ENCODE measurements at places on chromosomes 4 and X.

DNA sequence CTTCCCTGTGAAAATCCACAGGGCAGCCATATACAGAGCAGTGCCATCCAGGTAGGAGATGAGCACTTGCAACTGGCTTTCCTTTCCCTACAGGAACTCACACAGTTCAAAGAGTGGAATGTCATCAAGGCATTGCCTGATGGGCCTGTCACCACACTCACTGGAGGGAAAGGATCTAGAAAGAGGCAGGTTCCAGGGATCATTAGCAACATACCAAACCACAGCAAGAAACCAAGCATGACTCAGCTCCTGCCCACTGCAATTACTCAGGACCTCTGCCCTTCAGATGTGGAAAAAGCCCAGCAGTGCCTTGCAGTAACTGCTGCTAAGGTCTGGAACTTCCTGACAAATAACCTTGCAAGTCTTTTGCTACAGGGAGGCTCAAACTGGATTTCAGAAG is 101.2 kb downstream of the ZNF674 start:
- no peak for DNase-seq

DNA sequence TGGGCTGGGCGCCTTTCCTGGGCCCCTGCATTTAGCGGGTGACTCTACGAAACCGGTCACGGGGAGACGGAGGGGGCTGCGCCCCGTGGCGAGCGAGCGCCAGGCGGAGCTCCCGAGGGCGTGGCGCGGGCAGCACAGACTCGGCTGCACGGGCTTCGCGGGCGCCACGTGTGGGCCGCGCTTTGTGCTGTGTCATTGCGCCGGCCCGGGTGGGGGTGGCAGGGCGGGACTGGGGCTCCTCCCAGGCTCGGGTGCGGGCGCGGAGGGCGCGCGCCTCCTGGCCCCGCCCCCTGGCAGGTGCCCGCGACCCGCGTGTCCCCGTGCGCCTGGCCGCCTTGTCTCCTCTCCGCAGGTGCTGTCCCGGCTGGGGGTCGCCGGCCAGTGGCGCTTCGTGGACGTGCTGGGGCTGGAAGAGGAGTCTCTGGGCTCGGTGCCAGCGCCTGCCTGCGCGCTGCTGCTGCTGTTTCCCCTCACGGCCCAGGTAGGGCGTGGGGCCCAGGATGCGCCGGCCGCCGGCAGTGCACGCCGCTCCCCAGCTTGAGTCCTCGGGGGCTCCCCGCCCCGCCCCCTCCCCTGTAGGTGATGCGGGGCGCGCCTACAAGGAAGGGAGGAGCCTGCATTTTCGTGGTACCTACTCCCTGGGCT is 651 bp downstream of the UCHL1 start:
- DNase-seq: no peak

DNA sequence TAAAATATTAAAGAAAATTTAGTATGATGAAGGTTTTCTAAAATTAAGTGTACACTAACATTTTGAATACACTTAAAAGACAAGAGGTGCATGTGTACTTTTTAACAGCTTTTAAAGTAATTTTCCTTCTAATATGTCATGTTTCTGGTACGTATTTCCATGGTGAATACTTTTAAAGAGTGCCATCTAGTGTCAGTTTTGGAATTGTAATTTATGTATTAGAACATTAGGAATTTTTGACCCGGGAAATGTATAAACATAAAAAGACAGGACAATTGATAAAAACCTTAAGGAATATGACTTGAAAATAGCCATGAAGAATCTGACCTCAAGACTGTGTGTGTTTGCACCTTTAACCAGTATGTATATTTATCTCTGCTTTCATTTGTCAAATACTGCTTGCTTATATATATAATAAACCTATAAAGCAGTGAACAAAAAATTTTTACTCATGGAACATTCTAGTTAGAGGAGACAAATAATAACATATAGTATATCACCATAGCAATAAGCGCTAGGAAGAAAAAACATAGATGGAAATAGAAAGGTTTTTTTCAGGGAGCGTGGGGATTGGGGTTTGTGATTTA is 7.2 kb downstream of the GSTCD start:
- DNase-seq: no peak

DNA sequence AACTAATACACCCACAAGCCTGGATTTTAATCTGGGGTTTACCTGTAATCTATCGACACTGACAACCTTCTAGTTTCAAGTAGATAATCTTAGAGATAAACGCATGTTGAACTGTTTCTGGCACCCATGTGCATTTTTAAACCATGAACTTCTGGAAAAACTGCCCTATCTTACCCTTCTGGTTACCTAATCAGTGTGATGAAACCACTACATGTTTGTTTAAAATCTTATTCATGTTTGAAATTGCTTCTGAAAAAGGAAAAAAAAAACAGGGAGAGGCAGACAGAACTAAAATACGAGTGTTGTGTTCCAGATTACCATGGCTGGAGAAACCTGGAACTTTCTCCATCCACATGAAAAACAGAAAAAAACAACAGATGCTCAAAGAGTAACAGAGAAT is 139.3 kb downstream of the MID1IP1 start:
- no peak for DNase-seq

DNA sequence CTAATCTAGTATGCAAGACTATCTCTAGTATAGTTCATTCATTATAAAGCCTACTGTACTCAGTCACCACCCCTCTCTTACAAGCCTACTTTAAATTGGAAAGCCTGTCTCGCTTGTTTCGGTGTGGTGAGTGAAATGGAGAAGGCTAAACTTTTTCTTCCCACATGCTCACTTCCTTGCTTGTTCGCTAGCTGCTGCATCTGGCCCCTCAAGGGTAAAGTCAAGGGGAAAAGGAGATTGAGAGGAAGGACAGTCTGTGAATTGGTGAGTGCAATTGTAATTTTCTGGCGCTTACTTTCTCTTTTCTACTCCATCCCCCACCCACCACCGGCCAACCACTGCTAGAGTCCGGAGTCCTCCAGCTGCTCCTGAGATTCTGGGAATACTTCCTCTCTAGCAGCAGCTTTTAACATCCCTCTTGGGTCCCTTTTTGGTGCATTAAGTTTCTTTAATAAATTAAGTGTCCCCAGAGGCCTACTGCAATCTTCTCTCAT is 12.1 kb upstream of the ARAP2 start:
- no peak for DNase-seq

GRCh38 chr4:141140391-141141200 is 7.3 kb upstream of the RNF150 start:
- DNase-seq: no peak

- no peak for DNase-seq
Measured at GRCh38 chrX:107571296-107571998, 56.9 kb upstream of the PRPS1 start.

DNA sequence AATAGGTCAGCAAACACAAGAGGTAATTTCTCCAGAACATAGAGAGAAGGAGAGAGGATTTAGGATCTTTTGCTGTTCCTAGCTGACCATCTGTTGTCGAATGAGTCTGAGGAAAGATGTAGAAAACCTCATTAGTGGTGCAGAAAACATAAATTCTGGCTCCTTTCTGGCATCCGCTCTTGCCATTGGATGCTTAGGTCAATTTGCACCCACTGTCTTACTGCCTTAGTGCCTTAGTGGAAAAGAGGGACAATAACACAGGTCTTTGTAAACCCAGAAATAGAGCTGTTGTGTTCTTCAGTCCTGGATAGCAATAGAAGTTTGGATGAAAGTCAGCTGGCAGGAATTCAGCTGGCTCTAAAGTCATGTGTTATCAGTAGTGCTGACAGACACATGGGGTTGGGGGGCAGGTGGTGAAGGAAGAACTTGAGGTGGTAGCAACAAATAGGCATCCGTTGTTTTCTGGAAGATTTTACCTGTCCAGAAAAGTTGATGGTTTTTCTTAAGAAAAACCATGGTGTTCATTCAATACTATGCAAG is 78.2 kb downstream of the GLRA2 start:
- no peak for DNase-seq

- DNase-seq: no peak
Measured at GRCh38 chrX:47168495-47169073, 23.6 kb downstream of the RBM10 start.

All from stimulated activated CD8-positive, alpha-beta memory T cell treated with anti-CD3 and anti-CD28 coated beads, Interleukin-12 subunit alpha, Interleukin-12 subunit beta, amount 100 ng/mL, for 4 hours (primary cell).